ENCODE measurements at places on chromosomes 5 and 9. TPM values are rescaled to one million over a fixed set of nuclear protein-coding genes. Genes with fewer than 3 reads are reported as not detected.

Gene ASS1
- total RNA-seq: 93.9 TPM

Gene ADGRD2
- not detected for total RNA-seq

Gene RGMB
- total RNA-seq: 97.2 TPM

Gene SLC36A1
- total RNA-seq: 5.1 TPM

Gene IL33
- total RNA-seq: 383 TPM

Gene PCDHGB5
- total RNA-seq: 21.4 TPM

Gene IRX2
- total RNA-seq: 0.56 TPM

Gene ZNF883
- 6.2 TPM for total RNA-seq

Gene CD180
- not detected for total RNA-seq

Gene NR2F1-AS1
- total RNA-seq: 20.3 TPM

Gene IRX1
- 0.19 TPM for total RNA-seq

Gene PCDHB2
- 6.5 TPM for total RNA-seq

Gene NPM1
- total RNA-seq: 1,642 TPM

Gene PCDHGA5
- 0.58 TPM for total RNA-seq

Gene SLC22A4
- total RNA-seq: 2.3 TPM

Gene ANKRD20A1
- total RNA-seq: under 0.01 TPM

Gene ANKRD31
- total RNA-seq: 0.19 TPM

Gene PLAC8L1
- not detected for total RNA-seq

Gene FNIP1
- 74.7 TPM for total RNA-seq

Gene MAST4
- 4.4 TPM for total RNA-seq

Gene SLC6A3
- not detected for total RNA-seq

Gene PCDHGA11
- total RNA-seq: 3.1 TPM

Gene ABL1
- total RNA-seq: 76.1 TPM

Gene DND1
- total RNA-seq: not detected

Gene FAT2
- total RNA-seq: under 0.01 TPM

Gene SLC46A2
- not detected for total RNA-seq

Gene SPINK5
- total RNA-seq: not detected

Gene PPP2R2B
- total RNA-seq: not detected

Gene FBXW5
- total RNA-seq: 176 TPM

Gene REEP2
- total RNA-seq: 7.5 TPM

Gene RASEF
- under 0.01 TPM for total RNA-seq

Gene PCDHB4
- under 0.01 TPM for total RNA-seq

Gene EGFLAM
- 26.1 TPM for total RNA-seq

Gene PLPP7
- total RNA-seq: 19.4 TPM

Gene TRIM36
- total RNA-seq: 0.56 TPM

Gene BTNL3
- total RNA-seq: not detected

Gene SH2D3C
- total RNA-seq: 0.19 TPM

Gene NEUROG1
- not detected for total RNA-seq

Gene TNFSF8
- total RNA-seq: not detected

Gene NUTM2G
- not detected for total RNA-seq

Gene ESM1
- total RNA-seq: 338 TPM

Gene SPTLC1
- total RNA-seq: 112 TPM

Gene IFT74
- total RNA-seq: 17.8 TPM

Gene SLC36A3
- not detected for total RNA-seq

Gene TAF11L2
- total RNA-seq: not detected

Gene OSMR
- 109 TPM for total RNA-seq

Gene ARID3C
- total RNA-seq: under 0.01 TPM

Gene SERINC5
- total RNA-seq: 27.1 TPM

Gene FSTL4
- total RNA-seq: not detected

Gene FAM219A
- 9.3 TPM for total RNA-seq

Gene JAKMIP2
- total RNA-seq: under 0.01 TPM

Gene PCDHGA1
- total RNA-seq: 0.38 TPM

Gene SHISAL2B
- not detected for total RNA-seq

Gene PCDHGA3
- total RNA-seq: 1.7 TPM

Gene PCDHA1
- not detected for total RNA-seq

Gene FST
- total RNA-seq: 205 TPM

Gene SV2C
- under 0.01 TPM for total RNA-seq

Gene RAB3C
- not detected for total RNA-seq
